ENCODE measurements at places on chromosomes 5 and 9.

DNA sequence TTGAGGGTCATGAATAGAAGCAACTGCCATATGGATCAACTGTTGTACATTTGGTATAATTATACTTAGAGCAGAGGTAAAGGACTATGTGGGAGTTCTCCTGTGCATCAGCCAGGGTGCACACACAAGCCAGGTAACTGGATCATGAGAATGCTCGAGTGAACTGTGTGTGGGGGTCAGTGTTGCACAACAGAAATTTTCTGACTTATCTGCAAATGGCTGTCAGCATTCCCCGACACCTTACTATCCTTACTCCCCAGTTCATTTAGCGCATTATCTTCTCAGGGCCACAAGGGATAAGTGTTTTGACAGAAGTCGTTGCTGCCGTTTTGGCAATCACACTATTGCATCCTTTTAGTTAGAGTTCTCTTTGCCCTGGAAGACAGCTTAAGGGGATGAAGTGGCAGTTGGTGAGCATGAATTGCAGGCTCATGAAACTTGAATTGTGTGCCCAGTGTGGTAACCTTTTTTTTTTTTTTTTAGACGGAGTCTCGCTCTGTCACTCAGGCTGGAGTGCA is 1.7 kb downstream of the CANX start:
- DNase-seq: no peak

DNA sequence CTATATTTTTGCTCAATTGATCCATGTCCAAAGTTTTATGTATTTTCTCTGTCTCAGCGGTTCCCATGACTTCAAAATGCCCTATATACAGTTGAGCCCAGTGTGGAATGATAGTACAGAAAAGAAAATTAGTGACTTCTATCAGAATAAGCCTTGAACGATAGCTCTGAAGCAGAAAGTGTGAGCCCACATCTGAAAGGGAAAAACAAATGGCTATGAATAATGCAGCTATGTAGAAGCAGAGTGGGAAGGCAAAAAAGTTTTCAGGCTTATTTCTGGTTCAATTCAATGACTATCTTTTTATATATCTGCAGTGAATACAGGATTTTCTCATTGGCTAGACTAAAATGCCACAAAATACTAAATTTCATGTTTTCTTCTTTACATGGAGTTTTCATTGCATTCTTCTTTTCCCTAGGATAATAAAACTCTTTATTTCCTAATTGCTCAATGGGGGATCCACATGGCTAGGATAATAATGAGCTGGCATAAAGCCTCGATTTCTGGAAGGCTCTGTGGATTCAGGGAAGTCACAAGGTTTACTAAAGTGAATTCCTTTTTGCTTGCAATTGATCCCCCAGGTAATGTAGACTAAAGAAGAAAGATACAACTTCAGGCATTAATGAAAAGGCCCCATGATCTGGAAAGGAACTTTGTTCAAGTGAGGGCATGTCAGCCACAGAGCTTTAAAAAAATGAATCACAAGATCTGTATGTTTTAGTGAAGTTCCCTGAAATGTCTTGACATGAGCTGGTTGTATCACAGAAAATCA is 377.0 kb upstream of the RIOK2 start:
- no peak for DNase-seq

DNA sequence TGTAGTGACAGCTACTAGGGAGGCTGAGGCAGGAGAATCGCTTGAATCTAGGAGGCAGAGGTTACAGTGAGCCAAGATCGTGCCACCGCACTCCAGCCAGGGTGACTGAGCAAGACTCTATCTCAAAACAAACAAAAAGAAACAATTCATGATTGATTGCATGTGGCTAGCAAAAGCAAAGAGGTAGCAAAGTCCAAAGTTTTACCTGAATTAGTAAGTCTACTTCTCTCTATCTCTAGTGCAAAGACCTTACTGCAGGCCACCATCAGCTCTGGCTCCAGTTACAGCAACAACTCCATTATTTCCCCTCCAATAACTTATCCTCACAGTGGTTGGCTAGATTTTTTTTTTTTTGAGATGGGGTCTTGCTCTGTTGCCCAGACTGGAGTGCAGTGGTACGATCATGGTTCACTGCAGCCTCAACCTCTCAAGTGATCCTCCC is 6.2 kb upstream of the SAR1B start:
- DNase-seq: no peak

DNA sequence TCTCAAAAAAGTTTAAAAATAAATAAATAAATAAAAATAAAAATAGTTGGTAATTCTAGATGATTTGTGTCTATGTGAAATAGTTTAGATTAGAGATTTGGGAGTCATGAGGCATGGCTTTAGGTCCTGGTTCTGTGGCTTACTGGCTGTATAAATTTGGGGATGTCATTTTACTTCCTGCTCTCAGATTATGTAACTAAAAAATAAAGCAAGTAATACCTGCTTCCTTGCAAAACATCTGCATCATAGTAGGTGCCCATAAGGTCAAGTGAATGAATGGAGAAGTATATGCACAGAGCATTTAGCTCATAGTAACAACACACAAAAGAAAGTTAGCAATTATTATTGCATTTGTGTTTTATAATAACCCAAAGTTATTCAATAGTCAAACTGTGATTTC is 287.7 kb upstream of the TLE4 start:
- DNase-seq: no peak

- no peak for DNase-seq
Measured at GRCh38 chr5:22036061-22036460, 817.1 kb downstream of the CDH12 start.

- DNase-seq: peak; percentile 71
Measured at GRCh38 chr9:75108571-75108970, 20.3 kb downstream of the OSTF1 start.

DNA sequence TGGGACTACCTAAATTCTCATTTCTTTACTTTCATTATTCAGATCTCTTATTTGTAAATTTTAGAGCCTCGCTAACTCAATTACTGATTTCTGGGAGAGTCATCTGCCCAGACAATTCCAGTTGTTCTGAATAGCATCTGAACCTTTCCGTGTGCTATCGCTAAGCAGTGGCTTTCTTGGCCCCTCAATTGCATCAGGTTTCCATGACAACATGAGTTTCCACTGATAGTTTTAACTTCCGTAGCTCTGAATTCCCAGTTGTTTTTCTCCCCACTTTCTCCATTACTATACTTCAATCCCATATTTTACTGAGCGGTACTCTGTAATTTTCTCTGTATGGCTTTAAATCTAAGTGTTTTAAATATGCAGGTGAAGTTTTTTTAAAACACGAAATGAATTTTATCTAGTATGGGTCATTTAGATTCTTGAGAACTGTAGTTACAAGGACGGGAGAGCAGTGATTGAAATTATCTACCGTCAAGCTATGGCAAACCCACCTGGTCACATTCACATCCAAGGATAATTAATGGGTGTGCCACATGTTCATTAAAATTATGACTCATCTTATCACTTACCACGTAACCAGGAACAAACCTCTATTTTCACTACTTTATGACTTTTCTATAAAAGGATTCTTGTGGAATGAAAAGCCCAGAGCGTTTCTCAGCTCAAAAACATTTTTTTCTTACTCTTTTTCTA is 223.5 kb upstream of the PCSK5 start:
- no peak for DNase-seq

All from pulmonary artery endothelial cell (primary cell).